ENCODE measurements at places on chromosomes 4 and X. TPM values are rescaled to one million over a fixed set of nuclear protein-coding genes. Genes with fewer than 3 reads are reported as not detected.

DNA sequence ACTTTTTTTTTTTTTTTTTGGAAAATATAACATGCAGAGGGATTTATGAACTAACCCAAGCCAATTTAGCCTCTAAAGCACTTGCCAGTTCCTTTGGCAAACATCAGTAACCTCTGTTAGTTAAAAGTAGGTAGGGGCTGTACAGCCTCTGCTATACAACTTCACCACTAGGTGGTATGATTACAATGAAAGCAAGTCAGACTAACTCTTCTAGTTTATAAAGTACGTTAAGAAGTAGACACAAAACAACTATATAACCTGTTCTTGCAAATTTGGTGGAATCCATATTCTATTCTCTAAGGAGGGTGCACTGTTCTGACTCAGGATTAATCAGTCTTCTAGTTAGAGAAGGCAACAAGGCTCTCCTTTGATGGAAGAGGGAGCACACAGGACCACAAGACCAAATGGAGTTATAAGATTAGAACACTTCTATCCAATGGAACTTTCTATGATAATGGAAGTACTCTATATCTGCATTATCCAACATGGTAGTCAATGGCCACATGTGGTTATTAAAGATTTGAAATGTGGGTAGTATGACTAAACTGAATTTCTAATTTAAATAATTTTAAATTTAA lies 12.8 kb downstream of the AIMP1 start:
- DNase-seq, result no peak

GRCh38 chrX:152904151-152905080 lies 6.5 kb downstream of the ZNF185 start:
- peak; percentile 66 for DNase-seq

The ODAPH gene
- total RNA-seq, result not detected

- DNase-seq, result no peak
These were observed at the start of gene ELF4 for GRCh38 chrX:130110379-130111219. ELF4 (minus strand) TSS chrX:130110497; CDS start chrX:130081330, 29,167 bp downstream.

The FOXR2 gene
- total RNA-seq, result not detected
